ENCODE measurements at places on chromosomes 7 and 10.

DNA sequence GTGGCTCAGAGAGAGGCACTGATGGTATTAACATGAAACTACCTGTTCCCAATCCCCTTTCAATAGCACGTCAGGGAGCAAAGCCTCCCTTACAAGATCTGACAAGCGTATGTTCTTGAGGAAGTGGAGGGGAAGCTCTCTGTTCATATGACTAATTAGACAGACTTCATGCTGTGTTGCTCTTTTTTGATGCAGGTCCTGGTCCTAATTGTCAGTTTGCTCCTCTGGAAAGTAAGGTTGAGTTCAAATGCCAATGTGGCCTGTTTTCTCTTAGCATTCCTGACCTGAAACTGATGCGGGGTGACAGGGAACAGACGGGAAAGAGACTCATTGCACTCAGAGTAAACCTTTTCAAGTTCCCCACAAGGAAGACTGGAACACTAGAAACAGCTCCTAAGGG, 27.0 kb upstream of the TBX20 start:
- no peaks in the 10 kb centered on the region for H3K4me1 ChIP-seq
- no peak overlapping the region for H3K27ac ChIP-seq
- H3K27me3 ChIP-seq: no peaks in the 10 kb centered on the region

DNA sequence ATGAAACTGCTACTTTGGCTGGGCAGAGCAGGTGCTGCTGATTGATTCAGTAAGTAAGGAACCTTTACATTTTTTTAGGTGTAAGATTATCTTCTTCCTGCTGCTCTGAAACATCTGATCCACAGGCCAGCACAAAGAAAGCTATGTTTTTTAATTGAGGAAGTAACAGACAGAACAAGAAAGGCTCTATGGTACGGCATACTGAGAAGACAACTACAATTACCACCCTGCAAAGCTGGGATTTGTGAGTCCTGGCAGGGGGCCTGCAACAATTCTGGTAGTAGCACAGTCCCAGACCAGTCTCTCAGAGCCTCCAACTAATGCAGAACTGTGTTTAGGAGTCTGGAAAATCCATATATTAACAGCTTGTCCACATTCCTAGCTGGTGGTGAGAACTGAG, 103.0 kb upstream of the LRRTM3 start:
- no peak overlapping the region for H3K27ac ChIP-seq
- no peaks in the 10 kb centered on the region for H3K27me3 ChIP-seq
- H3K36me3 ChIP-seq: no peaks in the 10 kb centered on the region
- no peak for DNase-seq
- H3K4me3 ChIP-seq: no peak overlapping the region

- no peaks in the 10 kb centered on the region for H3K4me1 ChIP-seq
- H3K36me3 ChIP-seq: peaks cover 16% of the 10 kb centered on the region
- no peak overlapping the region for H3K4me3 ChIP-seq
Measured at GRCh38 chr10:103603382-103603781, 109.9 kb downstream of the NEURL1 start.

DNA sequence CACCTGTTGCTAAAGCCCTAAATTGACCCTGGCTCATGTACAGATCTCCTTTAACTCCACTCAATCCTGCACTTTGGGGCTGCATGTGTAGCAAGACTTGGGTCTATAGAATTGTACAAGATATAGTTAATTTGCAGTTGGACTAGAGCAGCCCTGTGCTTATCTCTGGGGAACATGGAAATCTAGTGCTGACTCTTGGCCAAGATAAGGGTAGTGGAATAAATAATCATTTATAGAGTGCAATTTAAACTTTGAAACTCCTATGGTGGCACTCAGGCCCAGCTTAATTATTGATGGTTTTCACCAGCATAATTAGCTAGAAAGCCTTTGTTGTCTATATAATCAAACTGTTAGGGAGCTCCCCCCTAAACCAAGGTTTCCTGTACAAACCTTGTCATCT, 39.2 kb upstream of the MBL2 start:
- H3K36me3 ChIP-seq: no peaks in the 10 kb centered on the region
- H3K27ac ChIP-seq: no peak overlapping the region
- H3K4me3 ChIP-seq: no peak overlapping the region
- no peak for DNase-seq
- no peaks in the 10 kb centered on the region for H3K4me1 ChIP-seq

GRCh38 chr10:88651101-88651551, 13.1 kb upstream of the LIPF start:
- no peaks in the 10 kb centered on the region for H3K36me3 ChIP-seq
- H3K4me1 ChIP-seq: no peaks in the 10 kb centered on the region
- no peak overlapping the region for H3K4me3 ChIP-seq
- H3K27ac ChIP-seq: no peak overlapping the region
- no peak for DNase-seq

- H3K4me3 ChIP-seq: no peak overlapping the region
- no peak overlapping the region for H3K27ac ChIP-seq
- no peaks in the 10 kb centered on the region for H3K4me1 ChIP-seq
- no peak for DNase-seq
Measured at GRCh38 chr7:40541336-40541735, 406.5 kb downstream of the SUGCT start.

DNA sequence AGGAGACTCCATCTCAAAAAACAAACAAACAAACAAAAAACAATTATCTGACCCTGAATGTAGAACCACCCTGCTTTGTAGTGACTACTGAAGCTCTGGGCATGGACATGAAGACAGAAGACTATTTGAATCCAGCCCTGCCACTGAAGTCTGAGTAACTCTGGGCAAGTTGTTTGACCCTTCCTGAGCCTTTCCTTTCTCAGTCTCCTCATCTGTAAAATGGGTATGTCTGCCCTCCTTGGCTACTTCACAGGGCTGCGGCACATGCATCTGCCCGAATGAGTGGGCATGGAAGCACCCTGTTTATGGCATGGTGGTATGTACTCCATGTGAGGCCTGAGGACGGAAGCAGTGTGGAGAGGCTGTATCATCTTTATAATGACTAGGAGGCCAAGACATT, 22.2 kb upstream of the MALSU1 start:
- no peak for DNase-seq
- H3K36me3 ChIP-seq: peaks cover 4% of the 10 kb centered on the region
- H3K4me3 ChIP-seq: no peak overlapping the region
- no peak overlapping the region for H3K27ac ChIP-seq

DNA sequence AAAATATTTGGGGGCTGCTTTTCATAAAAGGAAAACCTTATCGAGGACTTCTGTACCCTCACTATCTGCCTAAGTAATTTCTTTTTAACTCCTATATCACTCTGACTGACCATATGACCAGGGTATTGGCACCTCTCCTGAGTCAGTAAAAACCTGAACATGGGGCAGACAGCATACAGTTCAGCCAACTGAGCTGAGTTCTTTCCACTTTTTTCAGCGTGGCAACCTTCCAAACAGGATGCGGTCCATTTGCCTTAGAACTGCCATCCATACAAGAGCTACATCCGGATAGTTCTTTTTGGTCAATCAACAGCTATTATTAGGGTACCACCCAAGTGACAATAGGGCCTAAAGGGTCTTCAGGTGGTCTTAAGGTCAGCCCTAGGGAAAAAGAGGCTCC, 122.6 kb downstream of the MARCHF5 start:
- no peaks in the 10 kb centered on the region for H3K36me3 ChIP-seq
- H3K27ac ChIP-seq: no peak overlapping the region
- no peaks in the 10 kb centered on the region for H3K4me1 ChIP-seq
- no peak for DNase-seq
- H3K4me3 ChIP-seq: no peak overlapping the region
- no peaks in the 10 kb centered on the region for H3K27me3 ChIP-seq

- no peaks in the 10 kb centered on the region for H3K36me3 ChIP-seq
- no peak overlapping the region for H3K4me3 ChIP-seq
- DNase-seq: no peak
- no peaks in the 10 kb centered on the region for H3K27me3 ChIP-seq
- no peaks in the 10 kb centered on the region for H3K4me1 ChIP-seq
Measured at GRCh38 chr7:48158404-48158803, 12.9 kb upstream of the ABCA13 start.

- no peaks in the 10 kb centered on the region for H3K27me3 ChIP-seq
- H3K27ac ChIP-seq: no peak overlapping the region
- H3K4me1 ChIP-seq: peaks cover 25% of the 10 kb centered on the region
- H3K4me3 ChIP-seq: no peak overlapping the region
- peaks cover 18% of the 10 kb centered on the region for H3K36me3 ChIP-seq
- no peak for DNase-seq
Measured at GRCh38 chr7:107746006-107746405, 2.1 kb downstream of the CBLL1 start.

DNA sequence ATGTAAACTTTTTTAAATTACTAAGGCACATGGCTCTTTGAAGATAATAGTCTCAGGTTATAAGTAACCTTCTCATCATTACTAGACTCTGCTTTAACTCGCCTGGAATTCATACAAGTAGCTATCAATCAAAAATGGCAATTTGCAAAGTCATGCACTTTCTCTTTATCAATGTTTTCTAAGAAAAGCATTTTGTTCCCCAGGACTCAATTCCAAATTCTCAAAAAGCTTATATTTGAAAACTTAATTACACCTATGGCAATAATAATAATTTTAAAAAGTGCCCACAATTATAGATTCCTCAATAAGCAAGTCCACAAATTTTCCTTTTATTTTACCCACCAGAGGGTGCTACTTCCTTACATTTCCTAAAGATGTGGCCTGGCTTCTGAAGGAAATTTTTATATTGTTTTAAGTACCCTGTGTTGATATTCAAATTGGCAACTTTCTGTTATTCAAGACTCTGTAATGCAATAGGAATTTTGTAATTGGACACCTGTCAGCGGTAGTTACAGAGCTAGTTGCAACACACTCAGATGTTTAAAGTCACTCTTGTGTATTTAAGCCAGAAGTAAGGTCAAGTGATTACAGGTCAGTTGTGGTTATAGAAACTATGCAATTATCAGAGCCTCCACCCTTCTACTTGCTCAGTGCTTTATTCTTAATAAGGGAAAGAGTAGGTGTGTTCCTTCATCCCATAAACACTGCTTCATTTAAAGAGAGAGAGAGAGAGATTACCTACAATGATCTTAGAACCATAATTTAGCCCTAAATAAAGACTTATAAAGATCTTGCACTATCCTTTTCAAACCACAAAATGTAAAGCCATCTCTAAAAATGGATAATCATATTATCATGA, 47.1 kb upstream of the HYAL4 start:
- H3K27ac ChIP-seq: no peak overlapping the region
- no peak overlapping the region for H3K4me3 ChIP-seq
- H3K4me1 ChIP-seq: peaks cover 5% of the 10 kb centered on the region
- DNase-seq: no peak

DNA sequence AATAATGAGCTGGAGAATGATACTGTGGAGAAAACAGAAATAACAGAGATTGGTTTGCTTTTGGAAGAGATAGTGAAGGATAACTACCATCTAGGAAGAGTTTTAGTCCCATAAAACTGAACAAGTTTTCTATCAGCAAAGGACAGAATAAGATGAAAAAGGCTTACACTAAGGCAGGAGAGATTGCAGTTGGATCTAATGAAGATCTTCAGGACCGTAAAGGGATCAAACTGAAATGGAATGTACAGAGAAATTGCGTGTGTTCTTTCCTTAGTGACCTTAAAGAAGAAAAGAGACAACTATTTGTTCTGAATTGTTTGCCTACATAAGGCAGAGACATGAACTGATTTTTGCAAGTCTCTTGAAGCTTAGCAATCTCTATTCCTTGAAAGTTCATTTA, 191.7 kb upstream of the MTPN start:
- no peak for DNase-seq
- H3K4me3 ChIP-seq: no peak overlapping the region
- H3K27me3 ChIP-seq: no peaks in the 10 kb centered on the region

- H3K36me3 ChIP-seq: no peaks in the 10 kb centered on the region
- no peak overlapping the region for H3K27ac ChIP-seq
- no peak for DNase-seq
Measured at GRCh38 chr10:76632767-76633051, 1004.9 kb downstream of the KCNMA1 start.

GRCh38 chr10:23151071-23151470, 41.0 kb upstream of the PTF1A start:
- H3K27me3 ChIP-seq: no peaks in the 10 kb centered on the region
- no peak for DNase-seq
- no peaks in the 10 kb centered on the region for H3K36me3 ChIP-seq

DNA sequence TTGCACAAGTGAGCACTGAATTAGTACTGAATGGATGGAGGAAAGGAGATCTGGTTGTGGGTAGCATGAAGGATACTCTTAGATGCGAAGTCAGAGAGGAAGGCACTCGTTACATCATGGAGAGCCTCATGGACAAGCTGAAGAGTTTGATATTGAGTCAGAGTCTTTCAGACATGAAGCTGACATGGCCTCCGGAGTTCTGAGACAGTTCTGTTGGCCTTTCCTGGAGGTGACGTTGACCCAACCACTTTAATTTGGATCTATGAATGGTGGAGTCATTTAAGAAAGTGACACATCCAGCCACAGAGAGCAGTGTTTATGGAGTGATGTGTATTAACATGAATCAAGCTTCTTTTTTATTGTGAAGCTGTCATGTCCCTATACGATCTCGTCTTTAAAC, 286.3 kb upstream of the CDC14C start:
- H3K4me1 ChIP-seq: no peaks in the 10 kb centered on the region
- H3K36me3 ChIP-seq: no peaks in the 10 kb centered on the region
- H3K4me3 ChIP-seq: no peak overlapping the region
- H3K27me3 ChIP-seq: no peaks in the 10 kb centered on the region
- DNase-seq: no peak

DNA sequence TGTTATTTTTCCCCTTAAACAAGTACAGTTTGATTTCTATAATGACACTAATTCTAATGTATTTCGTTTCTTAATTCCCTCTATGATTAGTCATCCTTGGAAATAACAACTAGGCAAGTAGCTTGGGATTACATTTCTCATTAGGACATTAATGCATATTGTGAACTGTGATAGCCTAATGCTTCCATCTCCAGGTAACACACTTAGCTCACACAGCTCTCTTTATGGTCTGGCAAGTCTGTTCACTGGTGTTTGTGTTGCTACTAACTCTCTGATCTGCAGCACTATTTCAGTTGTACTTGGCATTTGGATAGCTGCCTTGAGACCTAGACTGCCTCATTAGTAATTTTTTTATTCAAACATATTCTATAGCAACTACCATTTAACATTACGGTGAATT, 853.2 kb downstream of the SORCS3 start:
- H3K27ac ChIP-seq: no peak overlapping the region
- no peak overlapping the region for H3K4me3 ChIP-seq
- H3K27me3 ChIP-seq: no peaks in the 10 kb centered on the region
- DNase-seq: no peak
- no peaks in the 10 kb centered on the region for H3K36me3 ChIP-seq

GRCh38 chr10:72332423-72333111, 22.2 kb downstream of the DNAJB12 start:
- H3K36me3 ChIP-seq: peaks cover 4% of the 10 kb centered on the region
- H3K27ac ChIP-seq: peak overlapping the region; percentile 87
- no peak for DNase-seq

DNA sequence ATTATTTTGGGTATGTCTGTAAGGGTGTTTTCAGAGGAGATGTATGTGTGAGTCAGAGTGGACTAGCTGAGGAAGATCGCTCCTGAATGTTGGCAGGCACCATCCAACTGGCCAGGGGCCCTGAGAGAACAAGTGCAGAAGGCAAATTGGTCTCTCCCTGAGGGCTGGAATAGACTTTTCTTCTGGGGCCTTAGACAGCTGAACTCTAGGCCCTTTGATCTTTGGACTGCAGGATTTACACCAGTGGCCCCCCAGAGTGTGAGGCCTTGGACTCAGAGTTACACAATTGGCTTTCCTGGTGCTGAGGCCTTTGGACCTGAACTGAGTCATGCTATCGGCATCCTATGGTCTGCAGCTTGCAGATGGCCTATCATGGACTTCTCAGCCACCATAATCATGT, 217.2 kb downstream of the REEP3 start:
- no peaks in the 10 kb centered on the region for H3K27me3 ChIP-seq
- no peak overlapping the region for H3K4me3 ChIP-seq
- H3K4me1 ChIP-seq: no peaks in the 10 kb centered on the region
- no peaks in the 10 kb centered on the region for H3K36me3 ChIP-seq
- no peak for DNase-seq

All from right atrium auricular region (tissue), 2 donors.